CD4-positive, alpha-beta T cell treated with Interleukin-15 for 1 hour (primary cell): ENCODE measurements at places on chromosomes 12 and 14.

- DNase-seq = no peak
Observed at GRCh38 chr12:78406213-78406612, 458.4 kb upstream of the SYT1 start.

- no peak for DNase-seq
Observed at GRCh38 chr14:96309896-96310330, 53.2 kb downstream of the ATG2B start.

GRCh38 chr14:28778138-28779117, 11.8 kb downstream of the FOXG1 start:
- no peak for DNase-seq

GRCh38 chr14:50631408-50631821, 36.7 kb downstream of the SAV1 start:
- no peak for DNase-seq

DNA sequence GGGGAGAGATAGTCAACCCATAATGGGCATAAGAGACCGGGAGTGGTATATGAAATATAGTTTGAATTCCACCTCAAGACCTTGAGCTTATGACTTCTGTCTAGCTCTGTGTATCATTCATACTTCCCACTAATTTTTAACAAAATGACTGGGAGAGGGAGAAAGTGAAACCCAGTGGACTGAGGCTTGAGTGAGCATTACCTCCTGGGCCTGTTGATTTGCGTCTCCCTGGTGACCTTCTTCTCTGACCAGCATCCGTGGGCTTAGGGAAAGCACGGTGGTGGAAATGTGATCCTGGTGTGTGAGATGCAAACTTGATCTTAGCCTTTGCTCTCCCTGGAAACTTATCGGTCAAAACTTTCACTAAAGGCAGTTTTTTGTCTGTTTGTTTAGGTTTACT, 207.9 kb upstream of the BCL2L14 start:
- DNase-seq = no peak

DNA sequence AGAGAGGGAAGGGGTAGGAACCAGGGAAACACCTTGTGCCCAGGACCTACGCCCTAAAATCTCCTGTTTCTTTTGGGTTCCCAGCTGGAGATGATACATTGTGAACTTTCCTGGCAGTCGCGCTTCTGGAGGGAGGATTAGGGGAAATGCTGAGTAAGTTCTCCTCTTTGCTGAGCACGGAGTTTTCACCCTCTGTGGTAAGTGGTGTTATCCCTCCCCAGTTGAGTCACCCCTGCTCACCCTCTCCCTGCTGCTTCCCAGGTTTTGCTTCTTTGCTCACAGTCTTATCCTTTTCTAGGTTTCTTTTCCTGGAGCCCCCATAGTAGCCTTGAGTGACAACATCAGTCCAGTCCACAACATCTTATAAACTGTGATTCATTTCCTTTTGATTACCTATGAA, 789.1 kb downstream of the TMEM121 start:
- no peak for DNase-seq

- peak; percentile 24 for DNase-seq
Observed at GRCh38 chr14:55731881-55732498, 152.0 kb downstream of the KTN1 start.

GRCh38 chr12:109551108-109551507, 22.2 kb downstream of the MMAB start:
- DNase-seq = no peak

GRCh38 chr14:50985124-50985858, 41.0 kb upstream of the PYGL start:
- DNase-seq = no peak

DNA sequence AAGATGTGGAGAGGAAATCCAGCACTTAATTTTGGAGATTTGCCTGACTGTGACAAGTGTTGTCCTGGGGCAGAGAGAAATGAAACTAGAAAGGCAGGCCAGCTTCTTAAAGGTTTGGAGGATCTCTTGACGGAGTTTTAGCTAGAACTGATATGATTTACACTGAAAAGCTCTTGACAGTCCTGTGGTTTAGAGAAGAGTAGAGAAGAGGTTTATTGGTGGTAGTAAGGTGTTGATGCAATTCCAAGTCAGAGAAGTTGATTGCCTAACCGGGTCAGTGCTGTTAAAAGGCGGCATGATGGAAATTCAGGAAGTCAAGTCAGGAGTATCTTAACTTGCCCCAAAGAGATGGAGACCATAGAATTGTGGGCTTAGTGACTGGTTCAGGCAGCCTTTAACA, 89.0 kb upstream of the TRAF3 start:
- no peak for DNase-seq

DNA sequence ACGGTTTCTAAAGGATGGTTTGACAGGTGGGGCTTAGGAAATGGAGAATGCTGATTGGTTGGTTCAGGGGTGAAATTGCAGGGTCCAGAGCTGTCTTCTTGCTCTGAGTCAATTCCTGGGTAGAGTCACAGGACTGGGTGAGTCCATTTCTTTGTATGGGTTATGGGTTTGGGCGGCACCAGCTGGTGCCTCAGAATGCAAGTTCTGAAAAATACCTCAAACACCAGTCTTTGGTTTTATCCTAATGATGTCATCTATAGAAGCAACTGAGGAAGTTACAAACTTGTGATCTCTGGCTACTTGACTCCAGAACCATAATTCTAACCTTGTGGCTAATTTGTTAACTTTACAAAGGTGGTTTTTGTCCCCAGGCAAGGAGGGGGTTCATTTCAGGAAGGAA, 47.6 kb upstream of the EIF5 start:
- DNase-seq = no peak

GRCh38 chr12:30754383-30754749, 385 bp downstream of the CAPRIN2 start:
- no peak for DNase-seq

DNA sequence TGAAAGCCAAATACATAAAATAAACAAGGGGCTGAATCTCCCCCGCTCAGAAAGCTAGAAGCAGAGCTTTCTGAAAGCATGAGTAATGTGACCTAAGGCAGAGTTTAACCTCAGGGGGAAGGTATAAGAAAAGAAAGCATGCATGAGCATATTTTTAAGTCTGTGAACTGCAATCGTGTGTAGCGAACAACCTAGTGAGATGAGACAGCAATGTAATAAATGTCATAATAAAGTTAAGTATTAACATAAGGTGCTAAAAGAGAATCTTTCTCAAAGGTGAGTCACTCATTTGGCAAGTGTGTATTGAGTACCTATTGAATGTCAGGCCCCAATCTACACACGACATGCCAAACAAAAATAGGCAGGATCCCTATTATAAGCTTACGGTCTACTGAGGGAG, 14.2 kb upstream of the WDR20 start:
- DNase-seq = no peak

DNA sequence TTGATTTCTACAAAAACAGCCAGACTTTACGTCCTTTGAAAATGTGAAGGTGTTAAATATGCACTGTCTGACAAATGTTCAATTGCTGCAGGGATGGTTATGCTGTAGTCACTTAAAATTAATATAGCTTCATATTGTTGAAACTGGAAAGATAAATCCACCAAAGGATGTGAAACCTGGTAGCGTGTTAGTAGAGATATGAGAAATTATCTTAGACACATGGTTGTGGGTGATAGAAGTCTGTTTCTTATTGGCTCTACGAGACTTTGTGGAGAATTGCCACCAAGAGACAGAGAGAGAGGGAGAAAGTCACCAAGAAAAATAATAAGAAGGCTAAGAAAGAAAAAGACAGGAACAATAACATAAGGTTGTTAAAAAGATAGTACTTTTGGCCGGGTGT, 2.6 kb upstream of the CAPRIN2 start:
- DNase-seq = no peak

GRCh38 chr12:81231574-81232368, 153.9 kb downstream of the ACSS3 start:
- no peak for DNase-seq

GRCh38 chr14:61388173-61388975, 67.0 kb downstream of the PRKCH start:
- no peak for DNase-seq

DNA sequence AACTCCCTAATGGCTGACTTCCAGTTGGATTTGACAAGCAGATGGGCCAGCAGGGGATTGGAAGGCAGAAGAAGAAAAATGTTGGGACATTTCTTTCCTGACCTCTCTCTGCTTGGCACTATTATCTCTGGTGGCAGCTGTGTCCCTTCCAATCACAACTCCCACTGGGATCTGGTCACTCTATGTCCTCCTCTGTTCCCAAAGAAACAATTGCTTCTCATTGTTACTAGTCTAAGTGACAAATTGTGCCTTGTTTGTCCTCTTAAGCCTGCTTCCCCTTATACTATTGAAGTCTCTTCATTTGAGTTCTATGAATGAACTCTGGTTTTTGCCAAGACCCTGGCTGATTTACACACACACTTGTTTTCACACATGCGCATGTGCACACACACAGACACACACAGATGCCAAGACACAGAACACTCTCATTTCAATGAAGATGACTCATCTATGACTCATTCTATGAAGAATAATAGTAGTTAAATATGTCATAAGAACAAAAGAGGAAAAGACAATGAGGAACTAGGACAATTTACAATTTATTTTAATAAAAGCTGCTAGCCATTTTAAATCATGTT, 83.0 kb upstream of the FAR2 start:
- DNase-seq = peak; percentile 27

DNA sequence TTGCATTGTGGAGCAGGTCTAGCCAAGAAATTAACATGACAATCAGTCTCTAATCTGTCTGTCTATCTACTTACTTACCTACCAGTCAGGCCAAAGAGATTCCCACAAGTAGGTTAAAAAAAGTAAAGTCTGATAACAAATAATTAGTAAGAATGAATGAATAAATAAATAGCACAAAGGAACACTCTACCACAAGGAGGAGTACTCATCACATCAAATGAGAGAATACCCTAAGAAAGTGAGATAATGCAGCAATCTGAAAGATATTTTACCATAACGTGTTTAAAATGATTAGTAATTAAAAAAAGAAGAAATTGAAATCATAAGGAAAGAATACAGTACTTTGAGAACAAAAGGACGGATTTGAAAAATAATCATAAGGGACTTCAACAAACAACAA, 187.2 kb downstream of the SYNE2 start:
- no peak for DNase-seq

- no peak for DNase-seq
Observed at GRCh38 chr14:31529053-31529452, 32.2 kb upstream of the NUBPL start.

- DNase-seq = no peak
Observed at GRCh38 chr12:14982562-14982961, 9.7 kb downstream of the PDE6H start.
